ENCODE measurements at places on chromosomes 2 and 18.

GRCh38 chr2:30218814-30219213, 12.5 kb upstream of the LBH start:
- no peak for DNase-seq

- no peak for DNase-seq
Observed at GRCh38 chr18:74768096-74768495, 170.4 kb downstream of the ZNF407 start.

GRCh38 chr2:197707316-197708213, 2.4 kb downstream of the MARS2 start:
- no peak for DNase-seq

DNA sequence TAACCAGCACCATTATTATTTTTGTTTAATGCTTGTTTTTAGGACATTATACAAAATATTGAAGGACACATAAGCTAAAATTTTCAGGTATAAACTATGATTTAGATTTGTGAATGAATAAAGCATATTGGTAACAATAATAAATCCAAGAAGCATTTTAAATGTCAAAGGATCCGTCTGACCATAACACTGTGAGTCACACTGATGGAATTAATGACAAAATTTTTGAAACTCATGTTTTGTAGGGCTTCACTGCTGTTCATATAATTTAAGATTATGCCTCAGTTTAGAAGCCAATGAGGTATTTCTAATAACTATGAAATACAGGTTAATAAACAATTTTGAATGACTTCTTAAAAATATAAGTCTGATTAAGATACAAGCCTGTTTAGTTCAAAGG, 124.6 kb downstream of the TMEFF2 start:
- DNase-seq, result no peak

DNA sequence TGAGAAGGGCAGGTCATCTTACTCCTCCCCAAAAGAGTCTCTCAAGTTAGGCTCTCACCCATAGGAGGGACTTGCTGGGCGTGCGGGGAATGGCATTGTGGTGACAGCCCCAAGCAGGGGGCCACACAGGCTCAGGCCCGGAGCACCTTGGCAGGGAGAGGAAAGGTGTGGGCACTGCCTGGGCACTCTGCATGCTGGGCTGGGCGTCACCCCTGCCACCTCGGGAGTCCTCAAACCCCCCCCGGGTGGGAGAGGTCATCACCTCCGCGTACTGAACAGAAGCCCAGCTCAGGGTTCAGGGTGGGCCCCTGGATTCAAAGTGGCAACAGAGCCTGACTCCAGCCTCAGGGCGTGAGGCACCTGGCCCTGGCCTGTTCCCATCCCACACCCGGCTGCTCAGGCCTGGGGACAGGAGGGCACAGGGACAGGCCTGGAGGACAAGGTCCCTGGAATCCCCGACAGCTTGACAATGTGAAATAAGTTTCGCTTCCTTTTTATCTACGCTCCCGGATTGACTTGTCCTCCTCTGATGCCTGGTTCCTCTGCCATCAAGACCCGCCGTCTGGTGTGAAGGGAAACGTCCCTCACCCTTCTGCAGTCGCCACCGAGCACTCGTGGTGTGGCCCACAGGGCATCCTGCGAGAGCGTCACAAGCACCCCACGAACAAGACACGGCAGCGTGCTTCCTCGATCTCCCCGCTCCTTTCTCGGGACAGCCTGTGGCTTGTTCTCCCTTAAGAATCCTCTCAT, 97.8 kb downstream of the HDAC4 start:
- DNase-seq, result no peak

DNA sequence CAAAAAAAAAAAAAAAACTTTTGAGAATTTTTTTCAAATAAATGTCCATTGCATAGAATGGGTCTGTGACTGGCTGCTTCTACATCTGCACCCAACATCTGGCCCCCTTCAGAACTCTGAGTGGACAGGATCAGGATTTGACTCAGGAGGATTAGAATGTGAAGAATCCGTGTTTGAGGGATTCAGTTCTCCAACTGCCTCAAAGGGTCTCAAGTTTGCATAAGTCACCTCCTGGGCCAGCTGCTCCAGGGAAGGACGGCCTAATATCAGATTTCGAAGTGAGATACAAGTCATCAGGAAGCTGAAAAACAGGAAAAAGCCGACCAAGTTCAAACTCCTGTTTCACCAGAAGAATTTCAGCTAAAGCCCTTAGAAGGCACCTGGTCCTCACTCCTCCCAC, 10.9 kb downstream of the MAT2A start:
- DNase-seq, result no peak

DNA sequence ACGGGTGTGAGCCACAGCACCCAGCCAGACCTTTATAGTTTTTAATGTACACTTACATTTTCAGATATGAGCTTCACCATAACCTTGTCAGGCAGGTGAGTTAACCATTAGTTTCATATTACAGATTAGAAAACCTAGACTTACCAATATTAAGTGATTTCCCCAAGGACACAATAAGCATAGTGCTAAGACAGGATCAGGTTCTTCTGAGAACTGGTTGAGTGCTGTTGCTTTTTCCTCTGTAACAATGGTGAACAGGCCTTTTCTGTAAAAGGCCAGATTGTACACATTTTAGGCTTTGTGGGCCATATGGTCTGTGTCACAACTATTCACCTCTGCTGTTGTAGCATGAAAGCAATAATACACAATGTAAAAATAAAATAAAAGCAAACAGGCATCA, 332.0 kb downstream of the PIK3C3 start:
- no peak for DNase-seq

DNA sequence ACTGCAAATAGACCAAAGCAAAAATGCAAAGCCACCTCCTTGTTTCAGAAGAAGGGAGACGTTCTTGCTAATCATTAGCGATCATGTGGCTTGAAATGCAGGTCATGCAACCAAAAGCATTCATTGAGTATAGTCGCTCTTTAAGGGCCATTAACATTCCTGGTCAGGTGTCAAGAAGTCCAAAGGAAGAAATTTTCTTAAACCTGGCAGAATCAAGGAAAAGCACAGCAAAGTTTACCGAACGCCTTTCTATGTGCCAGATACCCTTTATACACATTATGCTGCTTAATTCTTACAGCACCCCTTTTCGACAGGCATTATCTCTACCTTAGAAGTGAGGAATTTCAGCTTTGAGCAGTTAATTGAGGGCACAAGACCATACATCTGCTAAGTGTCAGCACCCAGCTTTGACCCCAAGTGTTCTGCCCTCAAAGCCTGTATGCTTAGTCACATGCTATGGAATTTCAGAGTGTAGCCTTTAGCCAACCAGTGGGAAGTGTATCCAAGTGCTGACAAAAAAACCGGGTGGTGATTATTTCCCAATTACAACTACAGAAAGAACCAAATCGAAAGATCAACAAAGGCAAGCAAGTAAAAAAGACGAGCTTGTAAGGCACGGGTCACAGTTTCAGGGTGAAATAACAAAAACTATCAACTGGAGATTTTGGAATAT, 70.8 kb downstream of the EPHA4 start:
- DNase-seq, result no peak

- no peak for DNase-seq
Observed at GRCh38 chr2:27707462-27708256, 44.0 kb downstream of the SLC4A1AP start.

DNA sequence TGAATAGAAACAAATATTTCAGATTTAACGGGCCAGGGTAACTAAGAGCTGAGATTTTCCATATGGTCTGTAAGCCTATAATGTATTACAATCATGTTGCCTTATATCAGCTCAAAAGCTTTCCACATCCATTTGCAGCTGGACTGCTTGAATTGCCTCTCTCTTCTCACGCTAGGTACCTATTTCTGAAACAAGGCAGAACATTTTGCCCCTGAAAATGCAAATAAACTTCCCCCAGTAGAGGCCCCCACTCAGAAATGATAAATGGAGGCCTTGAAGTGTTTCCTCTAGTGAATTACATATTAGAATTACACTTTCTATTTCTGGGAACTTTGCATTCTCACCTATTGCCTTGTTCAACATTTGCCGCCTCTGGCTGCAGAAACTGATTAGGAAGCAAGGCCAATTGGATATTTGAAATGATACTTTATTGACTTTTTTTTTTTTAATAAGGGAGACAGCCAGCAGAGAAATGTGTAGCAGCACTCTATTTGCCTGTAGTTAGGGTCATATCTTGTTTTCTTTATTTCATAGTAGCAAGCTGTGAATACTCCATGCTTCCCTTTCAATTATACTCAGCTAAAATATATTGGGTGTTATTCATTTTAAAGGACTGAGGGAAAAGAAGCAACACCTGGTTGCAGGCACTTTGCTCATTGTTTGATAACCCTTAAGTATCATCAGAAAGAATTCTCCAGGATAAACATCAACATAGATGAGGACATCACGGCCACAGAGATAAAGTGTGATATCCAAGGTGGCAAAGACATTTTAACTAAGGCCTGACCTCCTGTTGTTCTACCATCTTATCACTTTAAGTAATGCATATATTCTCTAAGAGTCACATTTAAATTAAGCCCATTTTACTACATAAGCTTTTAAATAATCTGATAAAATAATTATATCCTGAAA, 505.5 kb downstream of the LRRTM4 start:
- no peak for DNase-seq

GRCh38 chr2:107627164-107627563, 199.5 kb upstream of the RGPD4 start:
- no peak for DNase-seq

- DNase-seq, result no peak
Observed at GRCh38 chr2:197157879-197158537, 152.6 kb downstream of the ANKRD44 start.

GRCh38 chr18:13577091-13577697, 149.2 kb downstream of the FAM210A start:
- DNase-seq, result no peak

- DNase-seq, result no peak
Observed at GRCh38 chr2:130744287-130745117, 10.8 kb upstream of the AMER3 start.

GRCh38 chr2:939936-940601, 10.6 kb upstream of the SNTG2 start:
- DNase-seq, result no peak

GRCh38 chr2:10385501-10385900, 62.6 kb downstream of the ODC1 start:
- DNase-seq, result no peak

DNA sequence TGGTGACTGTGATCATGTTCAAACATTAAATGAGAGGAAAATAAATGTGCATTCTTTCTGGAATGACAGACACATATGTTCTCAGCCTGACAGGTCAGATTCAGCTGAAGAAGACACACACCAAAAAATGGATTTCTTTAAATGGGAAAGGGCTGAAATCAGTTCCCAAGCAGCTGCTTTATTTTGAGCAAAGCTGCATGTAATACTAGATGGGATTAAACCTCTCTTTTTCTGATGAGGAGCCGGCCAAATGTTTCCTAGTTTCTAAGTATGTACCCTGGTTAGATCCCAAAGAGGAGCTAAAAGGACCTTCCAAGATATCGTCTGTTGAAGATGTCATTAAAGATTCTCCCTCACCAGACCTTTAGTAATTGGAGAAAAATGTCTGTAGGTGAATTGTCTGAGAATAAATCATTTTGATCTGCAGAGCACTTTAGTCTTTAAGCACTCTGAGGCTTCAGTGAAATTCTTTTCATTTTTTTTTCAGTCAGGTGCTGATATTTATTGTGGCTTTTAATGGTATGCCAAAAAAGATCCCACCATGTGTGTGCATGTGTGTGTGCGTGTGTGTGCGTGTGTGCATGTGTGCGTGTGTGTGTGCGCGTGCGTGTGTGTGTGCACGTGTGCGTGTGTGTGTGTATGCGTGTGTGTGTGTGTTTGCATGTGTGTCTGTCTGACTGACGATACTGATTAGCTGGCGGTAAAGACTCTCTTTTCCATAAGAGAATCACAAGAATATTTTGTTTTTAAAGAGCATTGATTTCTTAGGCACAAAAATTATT, 175.8 kb downstream of the IRS1 start:
- DNase-seq, result no peak

- no peak for DNase-seq
Observed at GRCh38 chr18:24181806-24182205, 42.9 kb downstream of the CABYR start.

GRCh38 chr2:143258126-143258892, 129.1 kb downstream of the ARHGAP15 start:
- no peak for DNase-seq

- DNase-seq, result no peak
Observed at GRCh38 chr18:10228326-10228725, 226.1 kb upstream of the APCDD1 start.

DNA sequence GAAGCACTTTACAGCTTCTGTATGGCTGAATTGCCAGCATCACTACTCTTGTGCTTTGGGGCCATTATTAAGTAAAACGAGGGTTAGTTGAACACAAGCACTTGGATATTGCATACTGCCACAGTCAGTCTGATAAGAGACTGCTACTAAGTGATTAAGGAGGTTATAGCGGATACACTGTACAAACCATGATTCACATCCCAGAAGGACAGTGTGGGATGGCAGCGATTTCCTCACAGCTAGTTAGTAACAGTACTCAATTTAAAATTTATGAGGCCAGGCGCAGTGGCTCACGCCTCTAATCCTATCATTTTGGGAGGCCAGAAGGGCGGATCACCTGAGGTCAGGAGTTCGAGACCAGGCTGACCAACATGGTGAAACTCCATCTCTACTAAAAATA, 2.6 kb upstream of the BMPR2 start:
- DNase-seq, result no peak
